ENCODE measurements at places on chromosomes 1 and 21.

DNA sequence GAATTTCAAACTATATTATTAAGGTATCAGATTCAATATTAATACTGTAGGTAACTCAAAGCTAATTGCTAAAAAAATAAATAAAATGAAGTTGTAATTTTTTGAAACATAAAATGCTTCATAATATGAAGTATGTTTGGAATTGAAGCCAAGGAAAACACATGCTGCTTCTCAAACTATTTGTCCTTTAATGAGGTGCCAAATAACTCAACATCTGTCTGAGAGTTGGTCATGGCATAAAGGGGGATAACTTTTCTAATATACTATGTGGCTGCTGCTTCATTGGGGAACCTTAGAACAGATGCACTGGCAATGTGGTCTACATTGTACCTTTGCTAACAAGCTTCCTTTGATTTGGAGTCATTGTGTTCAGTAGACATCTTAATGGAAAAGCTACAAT, 96.7 kb downstream of the PDE4B start:
- no peak for DNase-seq

GRCh38 chr1:7579831-7580804, 191.0 kb upstream of the VAMP3 start:
- DNase-seq: no peak

DNA sequence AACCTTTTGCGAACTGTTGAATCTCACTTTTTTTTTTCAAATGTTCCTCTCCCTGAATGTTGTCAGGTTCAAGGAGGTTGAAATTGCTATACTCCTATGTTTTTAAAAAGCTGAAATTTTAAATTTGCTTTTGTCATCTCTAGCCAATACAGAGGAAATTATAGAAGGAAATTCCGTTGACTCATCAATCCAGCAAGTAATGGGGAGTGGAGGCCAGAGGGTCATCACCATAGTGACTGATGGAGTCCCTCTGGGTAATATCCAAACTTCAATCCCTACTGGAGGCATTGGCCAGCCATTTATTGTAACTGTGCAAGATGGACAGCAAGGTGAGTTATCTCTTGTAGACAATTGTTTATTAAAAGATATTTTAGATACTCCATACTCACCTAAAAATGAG, 36.3 kb downstream of the GABPB2 start:
- DNase-seq: no peak

GRCh38 chr21:21713651-21714180, 715.5 kb downstream of the NCAM2 start:
- no peak for DNase-seq

DNA sequence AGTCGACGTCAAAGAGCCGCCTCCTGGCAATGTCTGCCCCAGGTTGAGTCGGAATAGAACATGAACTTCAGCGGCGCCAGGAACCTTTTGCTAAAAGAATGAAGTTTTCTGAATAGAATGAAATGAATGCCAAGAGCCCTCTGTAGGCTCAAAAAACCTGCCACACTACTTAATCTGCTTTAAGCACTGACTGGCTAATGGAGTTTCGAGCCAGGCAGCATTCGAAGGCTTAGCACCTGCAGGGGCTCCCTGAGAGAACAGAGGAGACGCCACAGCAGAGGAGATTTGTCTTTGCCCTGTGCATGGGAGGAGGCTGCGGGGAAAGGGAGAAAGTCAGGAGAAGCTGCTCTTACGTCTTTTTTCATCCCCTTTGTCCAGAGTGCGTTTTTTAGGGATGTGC, 641.7 kb downstream of the AJAP1 start:
- DNase-seq: no peak

- no peak for DNase-seq
These were observed 76.4 kb downstream of the ATP5PO start for GRCh38 chr21:33839167-33839716.

DNA sequence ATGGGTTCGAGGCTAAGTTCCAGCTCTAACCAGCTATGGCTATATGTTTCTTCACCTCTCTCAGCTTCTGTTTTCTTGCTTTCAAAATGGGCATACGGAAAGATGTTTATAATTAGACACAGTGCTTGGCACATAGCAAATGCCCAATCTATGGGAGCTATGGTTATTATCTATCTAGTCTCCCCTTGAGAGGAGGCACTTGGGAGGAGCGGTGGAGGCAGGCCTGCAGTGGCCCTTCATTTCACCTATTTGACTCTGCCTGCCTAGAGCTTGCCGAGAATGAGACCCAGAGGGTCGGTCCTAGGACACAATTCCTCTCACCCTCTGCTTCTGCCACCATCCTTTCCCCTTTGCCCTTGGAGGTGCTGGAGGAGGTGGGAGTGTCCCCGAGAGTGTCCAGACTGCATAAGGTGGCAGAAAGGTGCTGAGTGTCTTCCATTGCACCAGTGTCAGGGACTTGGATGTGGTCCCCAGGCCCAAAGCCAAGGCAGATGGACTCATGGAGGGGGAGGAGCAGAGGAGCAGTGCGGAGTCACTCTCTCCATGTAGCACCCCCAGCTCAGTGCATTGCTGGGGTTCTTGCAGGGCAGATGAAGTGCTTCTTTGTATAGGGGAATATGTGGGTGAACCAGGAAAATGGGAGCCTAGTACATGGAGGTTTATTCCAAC, 9.0 kb downstream of the LGR6 start:
- DNase-seq: no peak

GRCh38 chr1:33146003-33146402, 35.8 kb downstream of the TRIM62 start:
- DNase-seq: no peak

GRCh38 chr1:63612564-63612963, 19.4 kb downstream of the PGM1 start:
- DNase-seq: no peak

- DNase-seq: no peak
These were observed 96.0 kb upstream of the ERRFI1 start for GRCh38 chr1:8122160-8122476.

GRCh38 chr1:3662080-3662671, 9.9 kb downstream of the TP73 start:
- no peak for DNase-seq

DNA sequence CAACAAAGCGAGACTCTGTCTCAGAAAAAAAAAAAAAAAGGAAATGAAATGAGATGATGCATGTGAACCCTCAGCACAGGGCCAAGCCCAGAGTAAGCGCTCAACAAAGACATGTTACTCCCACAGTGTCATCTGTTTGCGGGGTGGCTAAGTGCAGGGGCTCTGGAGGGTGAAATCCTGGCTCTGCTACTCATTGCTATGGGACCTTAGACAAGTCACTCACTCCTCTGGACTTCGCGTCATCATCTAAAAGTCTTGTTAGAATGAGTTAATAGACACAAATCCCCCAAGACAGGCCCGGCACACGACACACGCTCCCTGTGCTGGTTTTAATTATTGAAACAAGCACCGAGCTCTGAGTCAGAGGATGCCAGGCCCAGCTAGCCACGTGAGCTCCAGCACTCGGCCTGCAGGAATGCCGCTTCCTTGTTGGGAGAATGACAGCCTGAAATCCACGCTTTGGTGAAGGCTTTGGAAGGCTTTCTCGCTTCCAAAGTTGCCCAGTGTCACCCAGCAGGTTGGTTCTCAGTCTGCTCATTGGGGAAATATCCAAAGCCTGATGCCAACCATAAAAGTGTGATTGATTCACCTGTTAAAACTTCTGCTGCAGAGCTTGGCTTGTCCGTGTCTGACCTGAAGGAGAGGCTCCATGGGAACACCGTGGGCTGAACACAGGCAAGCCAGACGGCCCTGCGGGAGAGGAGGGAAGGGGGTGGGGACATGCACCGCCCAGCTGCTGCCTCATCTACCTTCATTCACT, 36.7 kb upstream of the TARDBP start:
- DNase-seq: no peak

DNA sequence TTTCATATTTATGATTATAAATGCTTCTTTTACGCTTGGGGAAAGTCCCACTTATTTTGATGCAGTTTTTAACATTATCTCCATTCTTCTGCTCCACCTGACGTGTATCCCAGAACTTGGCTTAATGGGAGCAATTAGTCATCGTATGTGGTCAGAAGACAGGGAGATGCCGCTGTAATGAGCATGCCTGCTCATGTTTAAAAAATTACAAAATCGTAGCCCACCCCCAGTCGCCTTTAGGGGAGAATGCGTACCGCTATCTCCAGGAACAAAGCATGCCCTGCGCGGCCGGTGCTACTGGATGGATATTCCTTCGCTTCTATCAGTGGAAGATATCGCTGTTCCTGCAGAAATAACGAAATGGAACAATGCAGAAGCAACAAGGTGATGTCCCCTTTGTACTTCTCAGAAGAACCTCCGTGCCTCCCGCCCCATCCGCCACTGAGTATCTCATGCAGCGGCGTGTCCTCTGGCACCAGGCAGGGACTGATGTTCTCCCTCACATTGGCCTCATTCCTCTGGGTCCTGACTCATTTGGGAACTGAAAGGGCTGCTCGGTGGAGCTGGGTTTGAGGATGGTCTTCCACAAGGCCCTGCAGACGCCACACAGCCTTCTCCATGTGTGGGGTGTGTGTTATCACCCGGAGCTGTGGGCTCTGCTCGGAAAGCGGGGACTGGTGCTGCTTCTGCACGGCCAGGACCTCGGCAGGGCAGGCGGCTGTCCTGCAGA, 116.3 kb upstream of the COL6A1 start:
- DNase-seq: no peak

DNA sequence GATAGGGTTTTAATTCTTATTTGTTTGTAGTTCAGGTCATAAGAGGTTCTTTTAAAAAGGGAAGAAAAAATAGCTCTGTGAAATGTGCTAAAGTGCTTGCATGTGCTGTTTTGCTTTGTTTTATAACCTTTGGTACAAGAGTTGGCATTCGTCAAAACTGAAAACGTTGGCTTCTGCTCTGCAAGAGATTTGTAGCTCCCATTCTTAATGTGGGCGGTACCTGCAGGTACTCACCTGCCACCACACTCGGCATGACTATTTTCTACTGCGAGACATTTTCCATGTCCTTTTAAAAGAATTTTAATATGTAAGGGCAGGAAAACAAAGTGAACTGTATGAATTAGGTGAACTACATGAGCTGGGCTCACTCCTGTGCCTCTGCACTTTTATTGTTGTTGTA, 92.6 kb downstream of the ADARB1 start:
- no peak for DNase-seq

DNA sequence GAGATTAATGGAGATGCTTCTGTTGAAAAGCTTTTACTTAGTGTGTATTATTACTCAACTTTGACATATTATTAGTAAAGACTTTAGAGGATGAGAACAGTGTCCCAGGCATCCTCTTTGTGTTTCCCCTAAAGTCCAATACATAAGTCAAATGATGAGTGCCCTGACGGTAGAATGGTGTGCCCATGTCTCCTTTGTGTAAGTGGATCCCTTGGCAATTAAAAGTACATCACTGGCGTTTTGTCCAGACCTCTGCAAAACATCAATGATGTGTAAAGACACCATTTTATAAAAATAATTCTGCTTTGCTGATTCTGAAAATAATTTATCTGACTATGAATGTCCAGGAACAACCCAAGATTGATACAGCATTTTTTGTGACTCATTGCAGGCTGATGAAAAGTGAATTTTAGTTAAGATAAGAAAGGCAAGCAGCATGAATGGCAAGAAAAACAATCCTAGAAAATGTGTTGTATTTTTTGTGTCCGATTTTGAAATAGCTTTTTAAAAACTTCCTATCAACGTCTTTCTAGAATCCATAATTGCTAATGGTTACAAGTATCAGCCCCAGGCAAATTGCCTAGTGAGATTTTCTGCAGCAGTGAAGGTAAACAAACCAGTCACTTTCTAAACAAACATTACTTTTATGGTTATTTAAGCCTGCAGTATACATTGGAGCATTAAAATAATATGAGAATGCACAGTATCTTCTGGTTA, 251.5 kb downstream of the PTPRC start:
- no peak for DNase-seq

DNA sequence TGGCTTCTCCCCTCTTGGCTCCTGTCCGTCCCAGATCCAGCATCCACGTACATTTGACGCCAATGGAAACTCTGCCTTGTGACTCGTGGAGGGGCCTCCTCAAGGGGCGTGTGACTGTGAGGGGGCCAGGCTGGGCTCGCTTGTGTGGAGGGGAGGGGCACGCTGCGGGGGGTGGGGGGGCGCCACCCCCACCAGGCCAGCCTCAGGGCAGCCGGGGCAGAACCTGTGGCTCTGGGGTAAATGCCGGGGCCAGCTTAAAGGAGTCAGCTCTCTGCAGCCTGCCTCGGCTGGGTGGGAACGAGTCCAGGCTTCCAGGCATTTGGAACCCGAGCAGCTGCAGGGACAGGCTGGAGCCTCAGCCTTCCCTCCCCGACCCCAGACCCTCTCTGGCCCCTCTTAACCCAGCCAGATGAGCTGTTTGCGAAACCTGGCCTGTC, 94.1 kb downstream of the SIK1 start:
- no peak for DNase-seq

DNA sequence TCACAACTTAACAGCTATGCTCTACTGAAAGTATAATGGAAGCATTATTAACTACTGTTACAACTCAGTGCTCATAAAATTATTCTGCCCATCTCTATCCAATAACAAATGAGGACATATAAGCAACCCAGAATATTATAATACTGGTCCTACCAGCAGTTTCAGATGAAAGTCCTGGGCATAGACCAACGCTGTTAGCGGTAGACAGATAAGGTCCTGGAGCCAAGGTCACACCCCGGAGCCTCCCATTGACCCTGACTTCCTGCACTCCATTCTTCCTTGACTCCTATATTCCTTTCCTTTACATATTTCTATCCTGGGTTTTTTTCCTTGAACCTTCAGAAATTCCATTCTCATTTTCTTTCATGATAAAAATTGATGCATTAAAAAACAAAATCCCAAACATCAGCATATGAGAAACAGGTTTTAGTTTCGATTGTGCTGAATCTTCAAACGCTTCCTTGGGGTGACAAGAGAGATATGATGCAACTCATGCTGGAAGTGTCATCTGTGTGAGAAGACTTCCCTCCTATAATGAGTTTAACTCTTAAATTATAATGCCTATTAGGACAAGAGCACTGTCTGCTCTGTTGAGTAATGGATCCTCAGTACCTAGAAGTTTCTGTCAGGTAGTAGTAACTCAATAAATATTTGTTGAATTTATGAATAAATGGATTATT, 831.1 kb downstream of the LRRIQ3 start:
- no peak for DNase-seq

- DNase-seq: no peak
These were observed 264.8 kb downstream of the PTPRC start for GRCh38 chr1:198903621-198904020.

- no peak for DNase-seq
These were observed 78.9 kb upstream of the LMO4 start for GRCh38 chr1:87249803-87250202.

GRCh38 chr1:219952361-219952760, 24.0 kb upstream of the SLC30A10 start:
- DNase-seq: no peak

- DNase-seq: no peak
These were observed 40.4 kb downstream of the ZNF691 start for GRCh38 chr1:42886800-42887199.

- DNase-seq: no peak
These were observed 183.1 kb downstream of the LMX1A start for GRCh38 chr1:165173409-165173808.

DNA sequence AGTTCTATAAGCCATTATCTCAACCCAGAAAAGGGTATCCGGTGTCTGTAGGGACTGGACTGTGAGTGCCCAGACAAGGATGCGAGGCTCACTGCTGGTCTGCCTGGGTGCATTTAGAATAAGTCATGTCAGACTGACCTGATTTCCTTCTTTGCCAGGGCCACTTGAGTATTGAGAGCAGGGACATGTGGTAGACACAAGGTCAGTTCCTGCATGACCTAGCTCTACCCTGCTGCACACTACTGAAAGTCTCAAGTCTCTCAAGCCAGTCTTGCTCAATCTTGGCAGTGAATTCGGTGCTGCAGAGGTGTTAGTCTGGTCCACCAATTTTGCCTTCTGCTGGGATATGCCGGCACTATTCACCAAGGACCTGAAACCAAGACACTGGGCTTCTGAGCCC, 180.1 kb downstream of the C1orf94 start:
- no peak for DNase-seq

Measured in stimulated activated CD4-positive, alpha-beta T cell treated with anti-CD3 and anti-CD28 coated beads, Interleukin-1b, Interleukin-23, amount 100 ng/mL, for 1 hour (primary cell).